Stimulated activated CD8-positive, alpha-beta memory T cell treated with anti-CD3 and anti-CD28 coated beads, Interleukin-4, amount 100 ng/mL, for 4 hours (primary cell): ENCODE measurements at places on chromosomes 3 and 15.

DNA sequence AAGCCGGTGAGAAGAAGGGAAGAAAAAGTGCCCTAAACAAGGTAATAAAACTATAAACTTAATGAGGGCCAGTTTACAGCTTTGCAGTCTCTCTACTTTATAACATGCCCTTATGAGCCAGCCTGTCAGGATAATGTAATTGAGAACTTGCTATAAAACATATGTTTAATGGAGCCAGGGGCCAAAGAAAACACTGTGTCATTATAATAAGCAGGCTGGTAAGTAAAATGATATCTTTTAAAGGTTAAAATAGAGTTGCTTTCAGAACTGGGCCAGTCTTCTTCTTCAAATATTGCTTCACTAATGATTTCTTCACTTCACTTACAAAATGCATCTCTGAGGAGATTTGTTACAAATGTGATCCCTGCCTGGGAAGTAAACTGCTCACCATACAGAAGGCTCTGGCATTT, 192.5 kb downstream of the SHOX2 start:
- DNase-seq = no peak

DNA sequence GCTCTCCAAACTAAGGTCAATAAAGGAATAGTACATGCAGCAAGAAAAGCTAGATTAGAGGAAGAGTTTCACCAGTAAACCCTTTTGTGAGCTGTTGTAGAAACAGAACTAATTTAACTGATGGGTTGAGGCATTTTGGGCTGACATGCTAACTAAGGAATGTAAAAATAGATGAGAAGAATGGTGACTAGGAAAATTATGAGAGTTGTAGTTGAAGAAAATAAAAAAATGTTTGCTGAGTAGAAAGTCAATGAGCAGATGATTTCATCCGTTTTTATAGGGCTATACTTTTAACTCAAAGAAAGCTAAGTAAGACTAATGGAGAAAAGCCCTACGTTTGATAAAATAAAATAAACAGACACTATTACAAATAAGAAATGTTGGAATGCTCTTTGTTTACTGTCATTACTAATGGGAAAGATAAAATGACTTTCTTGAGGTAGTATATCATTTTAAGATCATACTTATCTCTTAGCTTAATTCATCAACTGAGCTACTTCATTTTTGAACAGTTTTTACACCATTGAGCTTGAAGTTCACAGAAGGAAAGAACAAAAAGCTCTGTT, 209.4 kb upstream of the DPH6 start:
- DNase-seq = no peak

GRCh38 chr3:28912120-28912885, 368.6 kb upstream of the RBMS3 start:
- no peak for DNase-seq

GRCh38 chr3:88742674-88743507, 364.5 kb upstream of the EPHA3 start:
- DNase-seq = no peak

GRCh38 chr15:28881170-28881569, 4.6 kb upstream of the APBA2 start:
- no peak for DNase-seq

DNA sequence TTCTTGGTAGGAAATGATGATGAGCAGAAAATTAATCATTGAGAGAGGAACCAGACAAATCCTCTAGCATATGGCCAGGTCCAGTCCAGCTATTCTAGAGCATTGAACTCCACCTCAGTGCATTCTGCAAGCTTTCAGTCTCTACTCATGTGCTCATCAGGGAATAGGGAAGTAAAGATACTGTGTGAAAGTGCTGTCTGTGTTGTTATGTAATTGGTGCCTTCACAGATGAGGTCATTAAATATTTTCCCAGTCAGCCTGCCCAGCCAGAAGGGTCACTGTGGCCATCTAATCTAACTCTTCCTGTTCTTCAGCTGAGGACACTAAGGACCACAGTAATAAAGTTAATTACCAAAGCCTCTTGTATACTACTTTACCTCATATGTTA, 28.2 kb downstream of the C3orf62 start:
- no peak for DNase-seq

DNA sequence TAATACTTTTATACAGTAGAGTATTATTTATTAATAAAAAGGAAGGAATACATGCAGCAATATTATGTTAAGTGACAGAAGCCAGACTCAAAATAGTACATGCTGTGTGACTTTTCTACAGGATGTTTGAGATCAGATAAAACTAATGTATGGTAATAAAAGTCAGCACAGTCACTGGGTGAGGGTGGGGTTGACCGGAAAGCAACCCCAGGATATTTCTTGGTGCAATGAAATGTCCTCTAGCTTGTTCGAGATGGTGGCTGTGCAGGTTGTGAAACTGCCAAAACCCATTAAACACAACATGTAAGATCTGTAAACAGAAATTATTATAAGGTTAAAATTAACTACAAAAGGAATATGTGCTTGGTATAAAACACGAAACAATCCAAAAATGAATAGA, 20.8 kb upstream of the ALDH1L1 start:
- DNase-seq = no peak

DNA sequence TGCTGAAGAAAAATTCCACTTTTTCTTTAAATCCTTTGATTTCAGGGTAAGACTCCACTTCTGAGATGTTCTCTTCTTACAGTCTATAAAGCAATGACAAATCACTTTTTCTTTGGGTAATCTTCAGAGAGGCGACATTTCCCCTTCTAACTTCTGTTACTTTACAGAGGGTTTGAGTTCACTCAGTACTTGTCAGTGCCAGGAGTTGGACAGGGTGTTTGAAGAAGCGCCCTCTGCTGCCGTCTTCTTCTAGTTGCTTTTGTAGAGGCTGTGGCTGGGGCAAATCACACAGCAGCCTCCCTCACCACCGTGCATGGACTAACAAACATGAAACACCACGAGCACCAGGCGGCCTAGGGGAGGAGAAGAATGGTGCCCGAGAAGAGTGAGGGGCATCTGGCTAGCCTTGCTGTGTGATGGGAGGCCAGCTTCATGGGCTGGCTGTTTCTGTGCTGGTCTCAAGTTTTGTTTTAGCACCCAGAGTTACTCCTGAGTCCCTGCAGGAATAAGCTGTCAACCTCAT, at the start of gene CD80:
Gene CD80, minus strand, starts transcription at position 174 of the 523 bp plus-strand sequence. CDS start 1,886 bp downstream, outside the sequence.
- DNase-seq = peak; percentile 17

GRCh38 chr15:101489599-101490407, at the start of gene PCSK6:
PCSK6 (minus strand) TSS chr15:101489707; CDS start chr15:101489670, 37 bp downstream.
- no peak for DNase-seq

DNA sequence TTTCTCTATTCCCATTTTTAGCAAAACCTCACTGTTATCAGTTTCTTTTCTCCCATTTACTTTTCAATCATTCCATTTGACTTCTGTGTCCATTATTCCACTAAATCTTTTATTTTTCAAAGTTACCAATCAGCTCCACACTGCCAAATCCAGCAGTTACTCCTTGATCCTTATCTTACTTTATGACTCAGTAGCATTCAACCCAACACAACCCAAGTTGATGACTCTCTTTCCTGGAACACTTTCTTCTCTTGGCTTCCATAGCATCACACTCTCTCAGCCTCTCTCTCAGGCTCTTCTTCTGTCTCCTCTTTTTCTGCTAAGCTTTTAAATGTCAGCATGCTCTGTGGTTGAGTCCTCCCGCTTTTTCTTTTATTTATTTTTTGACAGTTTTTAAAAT, 36.3 kb downstream of the RASGRP1 start:
- DNase-seq = no peak

GRCh38 chr3:190076601-190077394, 43.9 kb downstream of the P3H2 start:
- no peak for DNase-seq

GRCh38 chr3:186609247-186609868, 3.5 kb upstream of the AHSG start:
- DNase-seq = no peak

DNA sequence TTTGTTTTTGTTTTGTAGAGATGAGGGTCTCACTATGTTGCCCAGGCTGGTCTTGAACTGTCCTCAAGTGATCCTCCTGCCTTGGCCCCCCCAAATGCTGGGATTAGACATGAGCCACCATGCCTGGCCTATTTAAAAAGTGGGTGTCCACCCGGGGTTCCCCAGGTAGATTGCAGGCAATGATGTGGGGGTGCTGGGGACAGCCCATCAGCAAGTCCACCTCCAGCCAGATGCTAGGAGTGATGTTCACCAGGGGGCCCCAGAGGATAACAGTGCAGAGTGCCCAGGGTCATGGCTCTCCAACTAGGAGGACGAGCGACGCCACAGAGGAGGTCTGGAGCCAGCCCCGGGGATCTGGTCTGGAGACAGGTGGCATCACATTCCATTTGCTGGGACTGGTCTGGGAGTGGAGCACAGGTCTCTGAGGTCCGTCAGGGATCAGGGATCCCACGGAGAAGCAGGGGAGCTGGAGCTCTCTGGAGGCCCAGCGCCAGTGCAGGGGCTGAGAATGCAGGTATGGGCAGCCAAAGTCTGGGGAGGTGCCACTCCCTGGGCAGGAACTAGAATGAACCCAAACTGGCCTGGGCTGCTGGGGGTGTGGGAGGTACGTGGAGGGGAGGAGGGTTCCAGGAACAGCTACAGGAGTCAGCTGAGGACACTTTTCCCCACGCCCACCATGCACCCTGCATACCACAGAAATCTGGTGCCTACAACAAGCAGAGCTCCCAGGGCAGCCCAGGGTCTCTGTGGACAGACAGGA, 51.2 kb upstream of the PCSK6 start:
- no peak for DNase-seq

- DNase-seq = no peak
Observed at GRCh38 chr3:126558336-126559071, at the start of gene C3orf22. C3orf22 (minus strand) TSS chr3:126558932; CDS start chr3:126553390, 5,542 bp downstream.

- DNase-seq = no peak
Observed at GRCh38 chr15:30929064-30929669, 25.5 kb downstream of the FAN1 start.

DNA sequence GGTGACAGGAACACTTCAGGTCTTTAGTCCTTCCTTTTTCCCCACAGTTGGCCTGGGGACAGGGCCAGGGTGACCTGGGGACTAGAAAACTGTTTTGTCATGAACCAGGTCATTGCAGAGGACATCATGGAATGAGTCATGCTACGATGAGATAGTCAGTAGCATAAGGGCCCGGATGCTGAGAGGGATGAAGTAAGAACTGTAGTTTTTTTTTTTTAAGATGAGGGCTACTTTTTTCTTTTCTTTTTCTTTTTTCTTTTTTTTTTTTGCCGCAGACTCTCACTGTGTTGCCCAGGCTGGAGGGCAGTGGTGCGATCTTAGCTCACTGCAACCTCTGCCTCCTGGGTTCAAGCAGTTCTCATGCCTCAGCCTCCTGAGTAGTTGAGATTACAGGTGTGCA, 8.0 kb downstream of the MAP2K5 start:
- no peak for DNase-seq

DNA sequence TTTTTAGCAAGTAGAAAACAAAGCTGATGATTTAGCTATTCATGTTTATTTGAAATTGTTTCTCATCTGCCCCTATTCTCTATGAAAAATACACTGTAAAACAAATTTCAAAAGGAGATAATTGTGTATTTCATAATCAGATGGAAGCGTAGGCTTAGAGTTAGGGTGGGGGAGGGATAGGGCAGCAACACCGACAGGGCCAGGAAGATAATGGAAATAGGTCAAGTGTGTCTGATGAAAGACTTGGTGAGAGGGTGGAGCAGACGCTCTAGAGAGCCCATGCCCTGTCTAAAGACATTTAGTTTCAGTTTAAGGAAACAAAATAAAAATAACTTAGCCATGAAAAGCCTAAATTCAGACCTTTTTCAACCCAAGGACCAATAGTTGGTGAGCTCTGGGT, 51.6 kb upstream of the ARL6 start:
- no peak for DNase-seq

DNA sequence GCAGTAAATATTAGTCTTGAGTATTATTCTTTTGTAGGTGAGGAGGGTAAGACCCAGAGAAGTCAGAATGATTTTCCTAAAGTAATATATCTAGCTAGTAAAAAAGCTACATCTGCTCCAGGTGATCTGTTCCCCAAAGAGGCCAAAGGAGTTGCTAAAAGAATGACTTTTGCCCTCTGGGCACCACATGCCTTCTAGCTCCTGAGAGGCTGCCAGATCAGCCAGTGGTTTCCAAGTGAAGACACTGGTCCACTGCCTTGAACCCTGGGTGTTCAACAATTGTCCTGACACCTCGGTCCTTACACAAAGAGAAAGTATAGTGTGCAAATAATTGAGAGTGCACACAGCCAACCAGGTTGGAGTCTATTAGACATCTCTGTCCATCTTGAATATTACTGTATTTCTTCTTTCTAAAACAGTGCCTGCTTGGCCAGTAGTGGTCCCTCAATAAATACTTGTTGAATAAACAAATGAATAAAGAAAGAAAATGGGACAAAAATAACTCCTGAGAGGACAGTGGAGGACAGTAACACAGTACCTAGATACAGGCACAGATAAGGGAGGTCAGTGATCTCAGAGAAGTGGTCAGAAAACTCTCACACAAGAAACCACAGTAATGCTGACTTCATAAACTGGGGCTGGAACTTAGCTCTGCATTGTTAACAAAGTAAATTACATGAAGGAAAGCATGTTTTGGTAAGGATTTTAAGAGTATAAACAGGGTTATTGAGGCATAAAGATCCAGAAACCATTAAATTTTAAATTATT, 56.6 kb upstream of the CSTA start:
- DNase-seq = no peak

GRCh38 chr3:134790065-134790464, 5.0 kb upstream of the EPHB1 start:
- DNase-seq = no peak

DNA sequence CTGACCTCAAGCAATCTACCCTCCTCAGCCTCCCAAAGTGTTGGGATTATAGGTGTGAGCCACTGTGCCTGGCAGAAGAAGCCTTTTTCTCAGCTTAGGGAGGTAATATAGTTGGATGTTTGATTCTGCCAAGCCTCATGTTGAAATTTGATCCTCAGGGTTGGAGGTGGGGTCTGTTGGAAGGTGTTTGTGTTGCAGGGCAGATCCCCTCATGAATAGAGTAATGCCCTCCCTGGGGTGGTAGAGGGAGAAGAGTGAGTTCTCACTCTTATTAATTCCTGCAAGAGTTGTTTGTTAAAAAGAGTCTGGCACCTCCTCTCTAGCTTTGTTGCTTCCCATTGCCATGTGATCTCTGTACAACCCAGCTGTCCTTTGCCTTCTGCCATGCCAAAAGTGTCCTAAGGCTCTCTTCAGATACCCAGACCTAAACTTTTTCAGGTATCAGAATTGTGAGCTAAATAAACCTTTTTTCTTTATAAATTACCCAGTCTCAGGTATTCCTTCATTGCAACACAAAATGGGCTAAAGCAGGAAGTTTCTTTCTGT, 16.4 kb downstream of the NECTIN3 start:
- DNase-seq = no peak

DNA sequence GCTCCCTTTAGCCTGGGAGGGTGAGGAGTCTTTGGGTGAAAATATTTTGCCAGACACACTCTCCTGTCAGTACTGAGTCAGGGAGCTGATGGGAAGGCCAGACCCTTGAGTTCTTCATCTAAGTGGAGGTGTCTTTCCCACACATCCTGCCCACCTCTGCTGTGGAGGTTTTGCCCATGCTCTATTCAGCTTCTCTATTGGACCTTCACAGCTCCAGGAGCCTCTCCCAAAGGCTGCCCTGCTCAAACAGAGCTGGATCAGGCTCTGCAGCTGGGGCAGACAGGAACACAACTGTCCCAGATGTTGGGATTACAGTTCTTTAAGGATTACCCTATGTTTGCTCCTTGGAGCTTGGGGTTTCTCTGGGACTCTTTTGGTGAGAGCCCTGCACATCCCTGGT, 77.9 kb downstream of the SPSB4 start:
- no peak for DNase-seq
